Activated T-cell treated with anti-CD3 and anti-CD28 coated beads for 4 hours (primary cell): ENCODE measurements at places on chromosomes 6 and 20.

DNA sequence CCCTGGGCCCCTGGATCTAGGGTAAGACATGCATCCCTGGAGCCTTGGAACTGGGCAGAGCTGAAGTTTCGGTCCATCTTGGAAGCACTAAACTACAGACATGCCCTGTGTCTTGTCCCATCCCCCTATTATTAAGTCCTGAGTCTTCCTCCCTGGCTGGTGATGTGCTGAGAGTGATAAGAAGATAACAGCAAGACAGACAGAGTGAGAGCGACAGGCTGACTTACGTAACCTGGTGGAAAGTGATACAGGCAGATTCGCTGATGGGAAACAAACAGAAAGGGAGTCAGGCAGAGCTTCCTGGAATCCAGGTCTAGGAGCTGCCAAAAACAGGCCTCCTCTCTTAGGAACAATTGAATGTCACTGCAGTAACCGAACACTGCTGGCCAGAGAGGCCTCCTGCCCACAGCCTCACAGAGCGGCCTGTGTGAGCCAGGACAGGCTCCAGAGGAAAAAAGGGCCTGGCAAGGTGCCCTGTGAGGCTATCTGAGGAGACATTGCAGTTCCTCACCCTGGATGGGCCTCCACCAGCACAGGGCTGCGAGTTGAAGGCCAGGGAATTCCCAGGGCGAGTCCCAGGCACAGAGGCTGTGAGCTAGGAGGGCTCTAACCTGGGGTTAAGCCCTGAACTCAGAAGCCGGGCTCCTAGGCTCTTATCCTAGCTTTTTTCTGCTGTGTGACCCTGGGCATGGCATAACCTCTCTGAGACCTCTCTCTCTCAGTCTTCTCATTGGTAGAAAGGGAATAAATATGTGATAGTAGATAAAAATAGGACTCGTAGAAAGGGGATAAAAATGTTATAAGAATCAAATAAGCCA, 34.2 kb upstream of the B4GALT5 start:
- DNase-seq, result no peak

- no peak for DNase-seq
Observed at GRCh38 chr6:4346659-4347333, 211.4 kb upstream of the ECI2 start.

DNA sequence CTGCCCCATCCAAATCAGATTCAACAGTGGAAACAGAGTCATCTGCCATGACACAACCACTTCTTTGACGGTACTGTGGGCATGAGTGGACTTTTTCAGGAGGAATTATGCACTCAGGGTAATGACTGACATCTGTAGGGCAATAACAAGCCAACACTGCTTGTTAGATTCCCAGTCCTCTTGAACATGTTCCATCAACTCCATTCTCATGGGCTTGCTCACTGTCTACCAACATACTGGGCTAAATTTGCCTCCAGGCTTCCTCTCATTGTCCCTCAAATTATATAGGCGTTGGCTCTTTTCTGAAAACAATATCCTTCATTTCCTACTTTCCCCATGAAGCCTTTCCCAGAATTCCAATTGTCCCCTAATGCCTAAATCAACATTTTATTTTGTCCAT, 43.1 kb downstream of the ANKEF1 start:
- no peak for DNase-seq

DNA sequence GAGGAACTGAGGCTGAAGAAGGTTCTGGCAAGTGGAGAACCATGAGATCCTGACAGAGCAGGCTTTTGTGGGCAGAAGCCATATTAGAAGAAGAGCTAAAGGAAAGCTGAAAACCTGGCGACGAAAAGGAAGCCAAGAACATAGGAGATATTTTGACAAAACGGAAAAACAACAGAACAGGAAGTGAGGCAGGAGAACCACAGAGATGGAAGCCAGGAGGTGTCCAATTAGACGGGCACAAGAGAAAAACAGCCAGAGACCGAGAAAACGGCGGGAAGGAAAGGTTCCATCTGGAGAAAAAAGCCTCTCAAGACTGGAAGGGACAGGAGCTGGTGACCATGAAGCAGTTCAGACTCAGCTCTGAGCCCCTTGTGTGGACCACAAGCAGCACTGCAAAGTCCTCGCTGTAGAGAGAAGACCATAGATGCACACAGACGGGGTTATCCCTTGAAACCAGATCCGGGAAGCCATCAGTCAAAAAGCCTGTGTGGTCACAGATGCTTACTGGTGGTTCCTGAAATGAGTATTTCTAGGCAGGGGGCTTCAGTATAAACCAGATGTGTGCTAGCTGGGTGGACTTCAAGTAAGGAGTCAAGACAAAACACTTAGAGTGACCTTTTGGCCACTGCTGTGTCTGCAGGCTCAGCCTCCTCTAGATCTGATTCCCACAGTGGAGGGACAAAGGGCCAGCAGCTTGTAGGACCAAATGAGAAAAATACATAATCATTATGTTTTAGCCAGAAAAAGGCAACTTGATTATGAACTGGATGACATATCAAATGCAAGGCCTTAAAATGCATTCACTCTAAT, 30.7 kb downstream of the SSR1 start:
- no peak for DNase-seq

DNA sequence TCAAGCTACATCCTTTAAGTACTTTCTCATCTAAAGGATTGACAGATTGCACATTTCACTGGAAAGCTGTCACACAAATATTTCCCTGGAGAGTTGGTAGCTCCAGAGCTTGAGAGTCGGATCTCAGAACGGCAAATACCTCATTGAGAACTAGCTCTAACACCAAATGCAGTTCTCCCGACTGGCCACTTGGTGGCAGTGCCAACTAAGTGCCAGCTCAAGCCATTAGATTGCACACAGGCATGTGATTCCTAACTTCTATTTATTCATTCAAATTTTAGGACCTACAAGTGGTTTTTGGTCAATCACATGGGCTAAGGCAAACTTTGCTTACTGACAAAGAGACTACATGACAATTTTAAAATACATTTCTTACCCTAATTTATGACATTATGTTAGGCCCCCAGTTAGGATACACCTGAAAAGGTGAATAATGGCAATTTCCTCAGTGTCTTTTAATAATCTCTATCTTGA, 7.9 kb upstream of the MCHR2 start:
- DNase-seq, result peak; percentile 4

DNA sequence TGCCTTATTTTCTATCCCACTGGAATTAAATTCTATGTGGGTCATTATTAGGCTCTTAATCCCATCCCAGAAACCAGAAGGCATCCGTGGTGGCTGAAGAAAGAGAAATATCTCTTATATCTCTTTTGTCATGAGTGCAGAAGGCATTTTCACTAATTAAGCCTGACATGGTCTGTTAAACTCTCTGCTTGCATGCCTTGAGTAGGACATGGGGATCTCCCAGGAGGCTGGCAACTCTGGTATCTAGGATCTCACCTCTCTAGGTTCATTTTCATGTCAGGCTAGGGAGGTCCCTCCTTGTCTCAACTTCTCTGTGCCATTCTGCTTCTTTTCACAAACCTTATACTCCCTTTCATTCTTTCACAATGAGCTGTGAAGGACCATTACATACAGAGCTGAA, 25.3 kb upstream of the GPR63 start:
- no peak for DNase-seq

DNA sequence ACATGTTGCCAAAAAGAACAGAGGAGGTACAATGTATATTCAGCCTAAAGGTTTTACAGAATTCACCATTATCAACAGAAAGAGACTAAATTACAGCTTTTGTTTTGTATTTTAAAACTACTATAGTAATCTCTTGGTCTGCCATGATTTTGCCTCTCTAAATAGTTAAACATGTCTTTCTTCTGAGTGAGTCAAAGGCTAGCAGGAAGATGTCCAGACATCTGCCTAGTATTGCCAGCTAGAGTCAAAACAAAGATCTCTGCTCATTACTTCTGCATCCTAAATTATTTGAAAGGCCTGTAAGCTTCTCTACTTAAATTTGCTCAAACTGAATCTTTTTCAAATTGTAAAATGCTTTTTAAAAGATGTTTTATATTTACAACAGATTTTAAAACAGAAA, 8.8 kb downstream of the ASF1A start:
- DNase-seq, result no peak

- DNase-seq, result no peak
Observed at GRCh38 chr6:7148100-7148822, 40.5 kb downstream of the RREB1 start.

GRCh38 chr6:133768656-133769295, 120.1 kb upstream of the TCF21 start:
- DNase-seq, result no peak

DNA sequence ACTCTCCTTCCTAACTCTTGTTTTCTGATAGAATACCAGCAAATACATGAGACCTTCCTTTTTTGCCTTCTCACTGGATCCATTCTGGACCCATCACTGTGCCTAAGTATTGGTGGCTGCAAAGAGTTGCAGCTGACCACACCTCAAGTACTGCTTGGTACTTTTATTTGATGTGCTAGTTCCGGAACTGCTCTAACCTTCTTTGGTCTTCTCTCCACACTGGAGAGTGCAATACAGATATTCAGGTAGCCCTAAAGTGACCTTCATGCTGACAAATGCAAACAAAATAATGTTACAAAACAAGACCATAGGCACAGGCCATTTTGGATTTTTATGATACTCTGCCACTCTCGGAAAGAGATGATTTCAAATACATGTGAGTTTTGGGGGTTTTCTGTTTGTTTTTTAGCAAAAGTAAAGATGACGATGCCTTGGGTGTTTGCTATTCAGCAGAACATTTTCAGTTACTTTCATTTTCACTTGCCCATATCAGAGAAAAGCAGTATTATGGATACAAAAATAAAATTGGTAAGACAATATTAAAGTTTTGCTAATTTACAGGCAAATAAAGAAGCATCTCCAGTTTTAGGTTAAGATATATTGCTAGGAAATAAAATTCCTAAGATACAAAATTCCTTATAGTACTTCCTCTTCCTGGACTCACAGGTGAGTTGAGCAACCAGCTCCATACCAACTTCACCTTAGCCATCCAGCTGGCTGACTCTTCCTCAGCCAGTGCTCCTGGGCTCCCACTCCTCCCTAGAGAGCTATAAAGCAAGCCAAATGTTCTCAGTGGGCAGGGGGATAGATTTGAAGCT, 42.0 kb downstream of the PTPRK start:
- no peak for DNase-seq

- DNase-seq, result peak; percentile 11
Observed at GRCh38 chr6:11414176-11414963, 123.2 kb upstream of the TMEM170B start.

- DNase-seq, result no peak
Observed at GRCh38 chr20:23609486-23610109, 3.9 kb upstream of the CST9 start.

- peak; percentile 29 for DNase-seq
Observed at GRCh38 chr6:168370310-168370991, 50.9 kb upstream of the DACT2 start.

- no peak for DNase-seq
Observed at GRCh38 chr6:52307900-52308372, 23.4 kb upstream of the MCM3 start.

DNA sequence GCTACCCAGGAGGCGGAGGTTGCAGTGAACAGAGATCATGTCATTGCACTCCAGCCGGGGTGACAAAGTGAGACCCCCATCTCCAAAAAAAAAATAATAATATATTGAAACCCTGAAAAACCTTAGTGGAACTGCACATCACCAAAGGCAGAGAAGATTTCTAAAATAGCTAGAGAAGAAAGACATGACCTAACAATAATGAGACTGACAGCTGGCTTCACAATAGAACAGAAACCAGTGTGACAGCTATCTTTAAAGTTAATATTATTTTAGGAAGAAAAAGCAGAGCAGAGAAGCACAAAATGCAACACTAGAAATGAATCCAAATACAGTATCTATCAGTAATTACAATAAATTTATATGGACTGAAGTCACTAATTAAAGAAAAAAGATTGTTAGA, 67.1 kb upstream of the FLRT3 start:
- DNase-seq, result no peak

GRCh38 chr20:38434301-38434741, 807 bp downstream of the SNHG17 start:
- DNase-seq, result no peak

DNA sequence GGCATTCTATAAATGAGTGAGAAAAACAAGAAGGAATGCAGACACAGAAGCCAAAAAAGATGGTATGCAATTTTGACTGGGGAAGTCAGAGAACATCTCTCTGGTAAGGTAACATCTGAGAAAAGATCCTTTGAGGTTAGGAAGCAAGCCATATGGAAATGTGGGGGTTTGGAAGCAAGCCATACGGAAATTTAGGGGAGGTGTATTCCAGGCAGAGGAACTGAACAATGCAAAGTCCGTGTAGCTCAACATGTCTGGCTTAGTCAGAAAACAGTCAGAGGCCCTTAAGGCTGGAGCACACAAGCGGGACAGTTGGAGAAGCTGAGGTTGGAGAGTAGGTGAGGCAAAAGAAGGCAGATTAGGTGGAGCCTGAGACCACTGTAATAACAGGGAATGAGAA, 35.3 kb downstream of the RALGAPA2 start:
- DNase-seq, result no peak

DNA sequence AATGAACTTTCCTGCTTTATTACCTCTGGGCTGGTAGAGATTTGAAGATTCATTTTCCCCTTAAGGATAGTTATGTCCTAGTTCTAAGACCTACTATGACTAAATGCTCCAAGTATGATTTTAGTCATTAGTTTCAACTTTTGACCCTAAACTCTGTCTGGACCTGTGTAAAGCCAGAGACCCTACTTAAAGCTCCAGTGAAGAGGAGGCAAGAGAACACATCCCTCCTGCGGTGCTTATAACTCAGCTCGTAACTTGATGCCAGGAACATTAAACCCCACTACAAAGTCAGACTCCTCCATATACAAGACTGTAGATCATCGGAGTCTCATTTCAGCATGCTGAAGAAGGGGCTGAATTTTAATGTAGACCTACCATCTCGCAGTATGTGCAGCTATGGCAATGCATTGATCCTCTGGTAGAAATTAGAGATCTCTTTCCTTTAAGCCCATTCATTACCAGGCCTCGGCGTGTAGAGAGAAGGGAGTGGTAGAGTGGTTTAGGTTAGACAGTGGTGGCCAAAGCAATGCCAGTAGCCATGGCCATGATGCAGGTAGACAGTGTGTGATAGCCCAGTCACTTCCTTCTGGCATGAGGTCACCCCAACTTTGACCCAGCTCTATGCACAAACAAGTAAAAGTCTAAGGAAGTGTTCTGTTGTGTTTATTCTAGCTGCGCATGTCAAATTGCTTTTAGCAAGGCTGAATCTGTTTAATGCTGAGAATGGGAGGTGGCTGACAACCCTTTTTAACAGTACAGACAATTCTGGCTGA, 34.8 kb upstream of the MYB start:
- DNase-seq, result no peak

- DNase-seq, result no peak
Observed at GRCh38 chr20:51995551-51995951, 193.2 kb upstream of the SALL4 start.

DNA sequence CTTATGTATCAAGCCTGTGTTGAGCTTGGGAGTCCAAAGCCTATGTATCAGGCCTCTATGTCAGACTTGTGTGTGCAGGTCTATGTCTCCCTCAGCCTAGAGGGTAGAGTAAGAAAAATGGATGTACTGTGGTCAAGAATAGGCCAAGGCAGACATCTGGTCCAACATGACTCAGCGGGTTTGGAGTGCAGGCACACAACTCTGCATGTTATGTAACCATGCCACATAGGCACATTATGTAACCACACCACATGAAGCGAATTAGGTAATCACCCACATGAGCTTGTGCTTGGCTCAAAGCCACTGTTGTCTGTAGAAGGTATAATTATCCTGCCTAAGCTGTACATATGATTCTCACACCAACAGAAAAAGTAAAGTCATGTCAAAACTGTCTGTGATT, 1190.5 kb upstream of the EYS start:
- no peak for DNase-seq
